ENCODE measurements at places on chromosomes 6 and 20. TPM values are rescaled to one million over a fixed set of nuclear protein-coding genes. Genes with fewer than 3 reads are reported as not detected.

PDYN gene
- not detected for total RNA-seq

KIF13A gene
- total RNA-seq: 68.6 TPM

CHRNA4 gene
- 12.0 TPM for total RNA-seq

CENPW gene
- 1.7 TPM for total RNA-seq

RSPH4A gene
- 2.8 TPM for total RNA-seq

CCN2 gene
- 93.1 TPM for total RNA-seq

PAK5 gene
- 12.2 TPM for total RNA-seq

BPIFA3 gene
- not detected for total RNA-seq

PMEPA1 gene
- total RNA-seq: 43.1 TPM

BYSL gene
- total RNA-seq: 15.6 TPM

THBS2 gene
- total RNA-seq: 132 TPM

PLTP gene
- 58.0 TPM for total RNA-seq

EIF6 gene
- 47.2 TPM for total RNA-seq

BANF2 gene
- not detected for total RNA-seq

SMLR1 gene
- total RNA-seq: not detected

DACT2 gene
- total RNA-seq: 15.9 TPM

Data from camera-type eye (tissue), 1 donor.